ENCODE measurements at places on chromosomes 3 and 15. TPM values are rescaled to one million over a fixed set of nuclear protein-coding genes. Genes with fewer than 3 reads are reported as not detected.

The ATP2B2 gene
- not detected for total RNA-seq

The GASK1A gene
- 0.94 TPM for total RNA-seq

The CHRNA3 gene
- not detected for total RNA-seq

The TMEM207 gene
- total RNA-seq: not detected

The WDR76 gene
- 1.9 TPM for total RNA-seq

The NTRK3 gene
- 7.1 TPM for total RNA-seq
